Mesendoderm (in vitro differentiated cells): ENCODE measurements at places on chromosomes 7 and 10.
A peak's percentile ranks its signal among the peaks of the same experiment; 100 is the strongest.

DNA sequence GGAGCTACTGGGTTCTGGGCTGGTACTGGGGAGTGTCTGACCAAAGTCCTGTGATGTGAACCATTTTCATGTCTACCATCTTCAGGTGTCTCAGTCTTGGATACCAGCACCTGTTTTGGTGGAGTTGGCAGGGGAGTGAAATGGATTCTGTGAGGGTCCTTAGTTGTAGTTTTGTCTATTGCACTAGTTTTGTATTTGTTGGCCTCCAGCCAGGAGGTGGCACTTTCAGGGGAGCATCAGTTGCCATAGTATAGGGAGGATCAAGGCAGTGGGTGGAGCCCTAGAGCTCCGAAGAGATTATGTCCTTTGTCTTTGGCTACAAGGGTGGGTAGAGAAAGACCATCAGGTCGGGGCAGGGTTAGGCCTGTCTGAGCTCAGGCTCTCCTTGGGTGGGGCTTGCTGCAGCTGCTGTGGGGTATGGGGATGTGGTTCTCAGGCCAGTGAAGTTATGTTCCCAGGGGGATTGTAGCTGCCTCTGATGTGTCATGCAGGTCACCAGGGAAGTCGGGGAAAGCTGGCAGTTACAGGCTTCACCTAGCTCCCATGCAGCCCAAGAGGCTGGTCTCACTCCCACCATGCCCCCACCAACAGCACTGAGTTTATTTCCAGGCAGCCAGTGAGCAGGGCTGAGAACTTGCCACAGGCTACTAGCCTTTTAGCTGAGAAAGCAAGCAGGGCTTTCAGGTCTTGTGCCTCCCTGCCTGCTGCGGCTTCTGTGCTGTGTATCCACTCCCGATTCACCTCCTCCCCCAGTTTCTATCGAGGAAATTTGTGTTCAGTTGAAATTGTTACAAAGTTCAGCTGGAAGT, 153.1 kb downstream of the ZNF365 start:
- no peak for DNase-seq

- no peak for DNase-seq
These were observed 11.2 kb upstream of the OPALIN start for GRCh38 chr10:96369890-96370583.

DNA sequence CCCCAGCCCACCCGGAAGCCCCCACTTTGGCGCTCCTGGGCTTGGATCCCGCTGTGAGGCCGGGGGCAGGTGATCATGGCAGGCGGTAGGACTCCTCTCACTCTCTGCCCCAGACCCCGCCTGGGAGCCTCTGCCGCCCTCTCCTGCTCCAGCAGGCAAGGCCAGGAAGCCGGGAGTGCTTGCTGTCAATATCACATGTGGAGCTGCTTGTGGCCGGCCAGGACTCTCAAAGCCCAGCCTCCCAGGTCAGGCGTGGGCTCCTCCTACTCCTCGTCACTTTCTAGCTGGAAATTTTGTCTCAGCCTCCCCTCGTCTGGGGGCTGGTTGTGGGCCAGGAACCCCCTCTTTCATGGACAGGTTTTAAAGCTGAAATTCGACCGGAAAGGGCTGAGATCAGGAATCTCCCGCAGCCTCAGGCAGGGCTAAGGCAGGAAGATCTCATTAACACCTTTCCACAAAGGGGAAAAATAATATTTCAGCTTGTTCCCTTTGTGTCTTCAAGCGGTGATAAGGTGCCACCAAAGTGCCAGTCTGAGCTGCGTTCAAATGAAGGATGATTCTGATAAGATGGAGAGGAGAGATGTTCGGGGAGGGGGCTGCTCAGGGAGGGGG, 273.6 kb upstream of the PODXL start:
- peak; percentile 96 for DNase-seq

DNA sequence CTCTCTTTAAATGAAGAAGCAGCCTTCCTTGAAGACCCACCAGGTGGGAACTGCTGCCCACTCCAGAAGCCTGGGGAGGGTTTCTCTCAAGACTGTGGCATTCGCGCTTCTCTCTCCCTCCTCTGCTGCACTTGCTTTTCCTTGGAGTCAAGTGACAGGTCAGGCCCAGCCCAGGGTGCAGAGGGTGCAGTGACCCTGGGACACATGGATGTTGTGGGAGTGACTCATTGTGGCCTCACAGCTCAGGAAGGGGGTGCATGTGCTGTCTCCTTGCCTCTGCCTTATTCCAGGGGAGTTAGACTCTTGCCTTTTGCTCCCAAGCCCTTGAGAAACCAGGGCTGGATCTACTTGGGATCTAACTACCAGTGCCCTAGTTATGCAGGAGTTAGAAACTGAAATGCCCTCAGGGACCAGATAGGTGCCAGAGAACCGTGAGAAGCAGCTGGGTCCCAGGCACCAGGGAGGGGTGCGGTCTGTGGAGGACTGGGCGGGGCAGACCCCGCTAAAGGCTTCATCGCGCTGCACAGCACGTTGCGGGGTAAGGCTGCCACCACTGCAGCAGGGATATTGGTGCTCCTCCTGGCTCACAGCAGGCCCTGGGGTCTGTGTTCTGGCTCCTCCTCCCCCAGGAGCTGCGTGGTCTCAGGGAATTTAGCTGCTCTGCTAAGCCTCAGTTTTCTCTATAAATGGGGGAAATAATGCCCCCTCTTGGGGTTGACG, 11.4 kb downstream of the FAM241B start:
- no peak for DNase-seq

DNA sequence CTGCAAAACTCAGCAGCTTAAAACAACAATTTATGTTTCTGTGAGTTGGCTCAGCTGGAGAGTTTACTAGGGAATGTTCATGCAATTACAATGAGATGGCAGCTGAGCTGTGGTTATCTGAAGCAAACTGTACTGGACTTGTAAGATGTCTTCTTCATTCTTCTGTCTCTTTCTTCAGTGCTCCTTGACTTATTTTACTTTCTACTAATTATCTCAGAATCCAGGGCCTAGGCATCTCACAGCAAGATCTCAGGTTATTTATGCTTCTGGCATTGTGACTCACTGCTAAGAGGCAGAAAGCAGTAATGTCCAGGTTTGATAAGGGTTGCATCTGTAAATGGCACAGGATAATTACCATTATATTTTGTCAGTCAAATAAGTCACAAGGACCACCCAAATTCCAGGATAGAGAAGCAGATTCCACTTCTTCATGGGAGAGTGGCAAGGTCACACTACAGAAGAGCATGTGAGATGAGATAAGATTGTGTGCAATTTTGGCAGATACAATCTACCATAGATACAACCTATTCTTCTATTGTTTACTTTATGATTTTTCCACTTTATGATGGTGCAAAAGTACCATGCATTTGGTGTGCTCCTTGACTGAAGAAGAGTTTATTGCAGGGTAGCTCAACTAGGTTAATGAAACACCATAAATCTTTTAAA, 16.8 kb downstream of the VIM start:
- no peak for DNase-seq

- no peak for DNase-seq
These were observed 51.4 kb upstream of the NFKB2 start for GRCh38 chr10:102344067-102344466.

- no peak for DNase-seq
These were observed 43.4 kb upstream of the TARP start for GRCh38 chr7:38316733-38317360.

- no peak for DNase-seq
These were observed 229.9 kb upstream of the MAGI2 start for GRCh38 chr7:79683185-79683890.

DNA sequence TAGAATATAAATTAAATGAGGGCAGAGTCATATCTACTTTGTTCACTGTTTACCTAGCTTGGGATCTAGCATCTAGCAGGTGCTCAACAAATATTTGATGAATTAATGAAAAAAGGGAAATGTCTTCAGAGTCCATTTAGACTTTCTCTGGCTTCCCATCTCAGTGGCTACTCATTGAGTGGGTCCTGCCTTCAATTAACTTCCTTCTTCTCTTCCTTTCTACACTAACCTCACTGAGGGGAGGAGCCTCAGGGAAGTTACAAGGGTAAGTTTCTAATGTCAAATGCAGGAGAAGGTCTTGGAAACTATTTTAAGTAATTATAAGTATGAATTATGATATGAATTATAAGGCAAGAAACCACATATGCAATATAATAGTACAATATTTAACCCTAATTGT, 28.2 kb upstream of the MPP7 start:
- no peak for DNase-seq

GRCh38 chr10:77603534-77603927, 34.1 kb downstream of the KCNMA1 start:
- DNase-seq = peak; percentile 36

DNA sequence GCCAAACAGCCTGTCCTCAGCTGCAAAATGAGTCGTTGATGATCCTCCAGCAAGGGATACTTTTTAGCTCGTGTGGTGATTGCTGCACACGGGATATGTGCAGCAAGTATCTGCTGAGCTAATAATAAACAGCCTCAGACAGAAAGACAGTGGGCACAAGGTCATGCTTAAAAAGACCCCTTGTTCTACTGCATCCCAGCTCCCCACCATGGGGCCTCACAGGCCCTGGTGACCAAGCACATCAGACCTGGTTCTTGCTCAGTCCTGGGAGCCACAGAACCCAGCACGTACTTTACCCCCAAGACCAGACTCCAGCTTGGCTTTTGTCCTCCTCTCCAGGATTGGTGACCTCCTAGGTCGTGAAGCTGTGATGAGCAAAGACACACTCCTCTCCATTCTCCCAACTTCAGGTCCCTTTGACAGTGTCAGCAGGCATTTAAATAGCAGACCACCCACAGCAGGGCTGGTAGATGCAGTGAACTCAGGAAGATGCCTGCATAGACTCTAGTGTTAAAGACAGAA, 50.5 kb downstream of the EGFR start:
- DNase-seq = no peak

DNA sequence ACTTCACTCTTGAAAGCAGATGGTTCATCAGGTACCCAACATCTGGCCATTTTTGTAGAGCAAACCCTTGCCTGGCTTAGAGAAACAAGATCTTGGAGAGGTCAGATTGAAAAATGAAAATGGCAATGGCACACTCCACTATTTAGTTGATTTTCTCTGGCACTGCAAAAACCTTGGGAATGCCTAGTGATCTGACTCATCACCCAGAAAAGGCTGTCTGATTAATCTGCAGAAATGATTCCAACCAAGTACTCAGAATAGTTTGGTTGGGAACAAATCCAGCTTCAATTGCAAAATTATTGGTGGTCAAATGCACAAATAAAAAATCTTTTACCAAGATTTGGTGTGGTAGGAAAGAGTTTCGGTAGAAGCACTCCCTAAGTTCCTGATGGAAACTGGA, 351.2 kb downstream of the PHTF2 start:
- no peak for DNase-seq

DNA sequence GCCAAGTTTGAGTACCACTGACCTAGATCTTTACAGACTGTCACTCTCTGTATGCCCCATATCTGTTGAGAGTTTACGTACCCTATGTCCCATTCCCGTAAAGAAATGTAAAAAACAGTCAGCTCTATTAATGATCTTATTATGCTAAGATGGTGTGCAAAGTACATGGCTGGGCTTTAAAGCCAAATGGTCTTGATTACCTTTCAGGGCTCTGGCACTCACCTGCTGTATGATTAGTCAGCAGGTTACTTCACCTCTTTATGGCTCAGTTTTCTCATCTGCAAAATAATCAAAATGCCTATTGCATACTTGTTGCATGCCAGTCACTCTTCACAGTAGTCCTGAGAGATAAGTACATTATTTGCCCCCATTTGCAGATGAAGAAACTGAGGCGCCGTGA, 54.2 kb downstream of the LHFPL3 start:
- DNase-seq = no peak

- peak; percentile 68 for DNase-seq
These were observed 105.3 kb upstream of the TPK1 start for GRCh38 chr7:144941127-144941526.

GRCh38 chr10:20890009-20890408, 7.1 kb downstream of the NEBL start:
- DNase-seq = peak; percentile 89

- peak; percentile 87 for DNase-seq
These were observed 12.9 kb upstream of the DENND2A start for GRCh38 chr7:140653319-140654108.

- no peak for DNase-seq
These were observed 119.9 kb downstream of the SLC16A9 start for GRCh38 chr10:59589796-59590195.

DNA sequence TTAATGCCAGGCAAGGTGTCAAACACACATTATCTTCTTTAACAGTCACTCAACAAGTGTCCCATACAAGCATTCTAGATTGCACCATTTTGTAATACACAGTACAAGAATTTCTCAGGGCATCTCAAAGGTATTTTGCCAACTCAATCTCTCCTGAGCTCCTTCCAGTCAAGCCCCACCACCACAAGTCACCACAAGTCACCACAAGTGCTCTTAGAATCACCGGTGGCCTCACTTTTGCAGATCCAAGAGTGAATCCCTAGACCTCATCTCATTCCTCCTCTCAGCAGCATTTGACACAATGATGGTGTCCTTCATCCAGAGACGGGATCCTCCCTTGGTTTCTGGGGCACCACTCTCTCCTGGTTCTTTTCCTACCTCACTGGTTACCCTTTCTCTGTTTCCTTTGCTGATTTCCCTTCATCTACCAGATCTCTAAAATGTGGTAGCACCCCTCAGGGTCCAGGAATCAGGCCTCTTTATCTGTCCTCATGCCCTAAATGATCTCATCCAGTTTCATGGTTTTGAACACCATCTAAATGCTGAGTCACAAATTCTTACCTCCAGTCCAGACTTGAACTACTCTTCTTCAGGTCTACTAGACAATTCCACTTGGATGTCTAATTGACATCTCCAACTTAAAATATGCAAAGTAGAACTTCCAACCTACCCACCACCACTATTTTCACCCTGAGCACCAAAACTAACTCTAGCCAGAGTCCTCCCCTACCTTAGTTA, 26.9 kb downstream of the VPS41 start:
- no peak for DNase-seq

- no peak for DNase-seq
These were observed 33.8 kb upstream of the ATXN7L1 start for GRCh38 chr7:105910172-105910571.

- no peak for DNase-seq
These were observed 68.3 kb upstream of the DNAJB6 start for GRCh38 chr7:157268540-157268939.

DNA sequence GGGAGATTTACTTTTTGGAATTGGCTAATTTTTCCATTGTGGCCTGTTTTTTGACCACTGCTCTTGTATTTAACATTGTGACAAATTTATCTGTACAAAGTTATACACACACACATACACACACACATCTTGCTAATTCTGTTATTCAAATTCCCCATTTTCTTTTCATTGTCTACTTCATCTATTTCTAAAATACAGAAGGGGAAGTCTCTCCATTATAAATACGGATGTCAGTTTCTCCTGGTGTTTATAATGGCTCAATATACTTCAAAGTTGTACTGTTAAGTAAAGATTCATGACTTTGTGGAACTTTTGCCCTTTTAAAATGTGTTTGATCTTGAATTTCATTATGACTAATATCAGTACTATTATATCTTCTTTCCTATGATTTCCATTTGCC, 81.0 kb downstream of the CNOT4 start:
- DNase-seq = no peak

GRCh38 chr10:125689955-125690569, 7.1 kb upstream of the TEX36 start:
- no peak for DNase-seq
